ENCODE measurements at places on chromosomes 6 and 20. TPM values are rescaled to one million over a fixed set of nuclear protein-coding genes. Genes with fewer than 3 reads are reported as not detected.

The SNAI1 gene
- polyA plus RNA-seq = 14.9 TPM

The PNPLA1 gene
- polyA plus RNA-seq = not detected

The EGFL8 gene
- 5.7 TPM for polyA plus RNA-seq

The SLC22A2 gene
- polyA plus RNA-seq = not detected

The C20orf204 gene
- 0.11 TPM for polyA plus RNA-seq

The PRSS16 gene
- polyA plus RNA-seq = 0.39 TPM

The RHAG gene
- polyA plus RNA-seq = not detected

The EYA4 gene
- polyA plus RNA-seq = 4.4 TPM

The SLC17A4 gene
- not detected for polyA plus RNA-seq

The HSPA12B gene
- polyA plus RNA-seq = not detected

The CLDN20 gene
- polyA plus RNA-seq = not detected

The NR2E1 gene
- not detected for polyA plus RNA-seq

The PLCB4 gene
- 9.1 TPM for polyA plus RNA-seq

The GSS gene
- polyA plus RNA-seq = 73.7 TPM

The TTBK1 gene
- polyA plus RNA-seq = 0.01 TPM

The CD93 gene
- polyA plus RNA-seq = 0.02 TPM

The ASXL1 gene
- polyA plus RNA-seq = 37.1 TPM

The KHDRBS2 gene
- polyA plus RNA-seq = not detected

The CUL9 gene
- polyA plus RNA-seq = 19.1 TPM

The ADAM33 gene
- 1.7 TPM for polyA plus RNA-seq

The TBXT gene
- not detected for polyA plus RNA-seq

The CLPSL2 gene
- polyA plus RNA-seq = not detected

The SLC22A7 gene
- not detected for polyA plus RNA-seq

The RAET1L gene
- polyA plus RNA-seq = not detected

The SLPI gene
- not detected for polyA plus RNA-seq

The EYS gene
- not detected for polyA plus RNA-seq

The GJA1 gene
- 131 TPM for polyA plus RNA-seq

The ZNF311 gene
- polyA plus RNA-seq = 0.27 TPM

The NHSL1 gene
- 6.0 TPM for polyA plus RNA-seq

The BIRC7 gene
- not detected for polyA plus RNA-seq

The HLA-DPA1 gene
- not detected for polyA plus RNA-seq

The RNF39 gene
- not detected for polyA plus RNA-seq

The BPIFA1 gene
- polyA plus RNA-seq = not detected

The SEMG1 gene
- not detected for polyA plus RNA-seq

The WFDC8 gene
- not detected for polyA plus RNA-seq

The SLC17A3 gene
- not detected for polyA plus RNA-seq

The FOXC1 gene
- 4.0 TPM for polyA plus RNA-seq

The DDAH2 gene
- 58.4 TPM for polyA plus RNA-seq

The LZTS3 gene
- polyA plus RNA-seq = 3.7 TPM

The HLA-F gene
- not detected for polyA plus RNA-seq

The TRIM10 gene
- not detected for polyA plus RNA-seq

The PNLDC1 gene
- not detected for polyA plus RNA-seq

The SEL1L2 gene
- not detected for polyA plus RNA-seq

The HCK gene
- polyA plus RNA-seq = not detected

The ATP6V1G2 gene
- 6.5 TPM for polyA plus RNA-seq

The RBM39 gene
- polyA plus RNA-seq = 106 TPM

The RAB44 gene
- 0.03 TPM for polyA plus RNA-seq
